Motor neuron (in vitro differentiated cells): ENCODE measurements at places on chromosomes 5 and 9.

GRCh38 chr9:96157675-96158074 lies 144.3 kb downstream of the HSD17B3 start:
- ATAC-seq, result no peak

DNA sequence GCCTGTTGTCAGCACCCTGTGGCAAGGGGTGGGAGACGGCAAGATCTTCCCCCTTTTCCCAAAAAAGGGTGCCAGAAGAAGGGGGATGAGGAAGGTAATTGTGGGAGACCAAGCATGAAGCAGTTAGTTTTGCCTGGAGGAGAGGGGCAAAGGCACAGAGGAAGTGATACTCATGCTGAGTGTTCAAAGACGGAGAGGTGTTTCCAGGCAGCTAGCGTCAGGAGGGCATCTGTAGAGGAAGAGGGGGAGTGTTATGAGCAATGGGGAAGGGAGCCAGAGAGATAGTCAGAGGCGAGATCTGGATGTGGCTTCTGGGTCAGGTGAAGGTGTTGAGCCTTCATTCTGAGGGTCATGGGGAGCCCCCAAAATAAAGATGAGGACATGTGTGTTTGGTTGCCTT lies 26.9 kb upstream of the ADAM19 start:
- no peak for ATAC-seq

- no peak for ATAC-seq
Observed at GRCh38 chr5:132277256-132277655, 16.9 kb upstream of the SLC22A4 start.

GRCh38 chr9:115137526-115137925 lies 19.6 kb upstream of the TNC start:
- no peak for ATAC-seq

GRCh38 chr9:19446361-19446861 lies 37.6 kb downstream of the ACER2 start:
- ATAC-seq, result no peak

- no peak for ATAC-seq
Observed at GRCh38 chr9:134626069-134626423, 15.6 kb upstream of the COL5A1 start.

DNA sequence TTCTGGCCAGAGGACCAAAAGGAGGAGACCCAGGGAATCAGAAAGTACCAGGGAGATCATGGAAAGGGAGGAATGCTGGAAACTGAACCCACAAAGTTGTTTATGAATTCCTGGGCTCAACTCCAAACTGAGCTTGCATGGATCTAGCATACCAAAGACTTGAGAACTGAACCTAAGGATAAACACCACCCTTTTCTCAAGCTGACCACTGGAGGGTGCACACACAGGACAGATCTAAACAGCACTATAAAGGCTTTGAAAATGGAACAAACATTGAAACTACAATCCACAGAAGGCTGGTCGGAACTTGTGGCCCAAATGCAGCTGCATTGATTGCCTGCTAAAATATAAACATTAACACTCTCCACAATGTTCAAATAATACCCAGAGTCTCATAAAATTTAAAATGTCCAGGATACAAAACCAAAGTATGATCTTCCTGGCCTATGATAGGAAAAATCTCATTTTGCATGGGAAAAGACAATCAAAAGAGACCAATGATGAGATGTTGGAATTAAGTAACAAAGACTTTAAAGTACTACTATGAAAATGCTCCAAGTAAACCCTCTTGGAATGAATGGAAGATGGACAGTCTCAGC lies 15.6 kb upstream of the IRF1 start:
- ATAC-seq, result peak; percentile 74

GRCh38 chr9:25556540-25556939 lies 121.7 kb downstream of the TUSC1 start:
- ATAC-seq, result no peak

DNA sequence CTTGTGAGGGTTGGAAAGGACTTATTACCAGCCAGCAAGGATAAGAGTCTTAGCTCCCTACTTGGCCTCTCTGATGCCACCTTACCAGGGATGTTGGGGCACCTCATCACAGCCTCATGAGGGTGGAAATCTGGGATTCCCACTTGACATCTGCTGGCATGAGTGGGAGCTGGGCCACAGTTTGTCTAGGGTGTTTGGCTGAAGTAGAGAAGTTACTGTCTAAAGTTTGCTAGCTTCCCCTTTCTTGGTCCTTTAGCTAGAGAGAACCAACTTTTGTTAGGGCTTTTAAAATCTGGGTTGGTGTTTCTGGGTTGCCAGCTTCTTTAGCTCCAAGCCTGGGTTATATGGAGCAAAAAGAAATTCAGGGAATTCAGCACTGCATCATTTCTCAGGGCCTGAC lies 57.5 kb upstream of the GNA14 start:
- ATAC-seq, result no peak

- ATAC-seq, result no peak
Observed at GRCh38 chr9:4927701-4928100, 57.4 kb upstream of the JAK2 start.

DNA sequence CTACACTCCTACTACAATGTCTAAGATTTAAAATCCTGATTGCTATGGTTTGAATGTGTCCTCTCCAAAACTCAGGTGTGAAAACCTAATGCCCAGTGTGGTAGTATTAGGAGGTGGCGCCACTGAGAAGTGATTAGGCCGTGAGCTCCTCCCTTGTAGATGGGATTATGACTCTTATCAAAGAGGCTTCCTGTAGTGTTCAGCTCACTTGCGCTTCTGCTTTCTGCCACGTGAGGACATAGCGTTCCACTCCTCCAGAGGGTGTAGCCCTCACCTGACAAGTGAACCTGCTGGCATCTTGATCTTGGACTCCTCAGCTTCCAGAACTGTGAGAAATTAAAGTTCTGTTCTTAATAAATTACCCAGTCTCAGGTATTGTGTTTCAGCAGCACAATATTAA lies 33.0 kb upstream of the WHRN start:
- peak; percentile 36 for ATAC-seq

GRCh38 chr9:112028242-112029221 lies 131.9 kb downstream of the UGCG start:
- no peak for ATAC-seq

DNA sequence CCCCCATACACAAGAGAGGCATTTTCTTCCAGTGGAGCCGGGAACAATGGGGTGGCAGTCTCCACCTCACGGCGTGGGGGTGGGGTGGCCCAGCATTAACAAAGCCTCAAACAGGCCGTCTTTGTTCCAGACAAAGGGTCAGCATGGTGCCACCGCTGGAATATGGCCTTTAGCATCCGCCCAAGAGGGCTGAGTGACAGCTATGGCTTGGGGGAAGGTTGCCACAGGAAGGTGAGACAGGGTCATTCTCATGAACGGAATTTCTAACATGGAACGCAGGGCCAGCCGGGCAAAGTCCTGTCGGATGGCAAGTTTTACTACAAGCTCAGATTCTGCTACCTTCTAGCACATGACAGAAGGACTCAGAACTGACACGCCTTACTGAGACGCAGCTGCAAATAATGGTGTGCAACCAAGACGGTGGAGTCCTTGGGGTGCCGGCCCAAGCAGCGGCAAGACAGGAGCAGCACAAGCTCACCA lies 64.0 kb downstream of the OTULIN start:
- ATAC-seq, result no peak

- ATAC-seq, result no peak
Observed at GRCh38 chr5:88393716-88394535, 125.3 kb upstream of the TMEM161B start.

DNA sequence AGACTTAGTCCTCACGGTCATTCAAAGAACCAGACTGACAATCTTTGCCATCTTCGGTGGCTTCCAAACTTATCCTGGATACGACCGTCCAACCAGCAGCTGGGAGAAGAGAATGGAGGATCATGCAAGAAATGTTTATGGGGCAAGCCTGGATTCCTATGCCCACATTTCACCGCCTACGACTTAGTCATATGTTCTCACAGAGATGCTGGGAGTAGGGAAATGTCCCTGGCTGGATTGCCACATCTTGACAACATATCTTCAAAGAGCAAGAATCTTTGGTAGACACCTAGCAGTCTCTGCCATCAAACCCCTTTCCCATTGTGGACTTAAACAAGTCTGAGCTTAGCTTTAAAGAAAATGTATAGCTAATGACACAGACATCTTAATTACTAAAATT lies 5.0 kb downstream of the MED7 start:
- no peak for ATAC-seq

GRCh38 chr5:102902135-102902448 lies 147.0 kb downstream of the PAM start:
- ATAC-seq, result no peak

DNA sequence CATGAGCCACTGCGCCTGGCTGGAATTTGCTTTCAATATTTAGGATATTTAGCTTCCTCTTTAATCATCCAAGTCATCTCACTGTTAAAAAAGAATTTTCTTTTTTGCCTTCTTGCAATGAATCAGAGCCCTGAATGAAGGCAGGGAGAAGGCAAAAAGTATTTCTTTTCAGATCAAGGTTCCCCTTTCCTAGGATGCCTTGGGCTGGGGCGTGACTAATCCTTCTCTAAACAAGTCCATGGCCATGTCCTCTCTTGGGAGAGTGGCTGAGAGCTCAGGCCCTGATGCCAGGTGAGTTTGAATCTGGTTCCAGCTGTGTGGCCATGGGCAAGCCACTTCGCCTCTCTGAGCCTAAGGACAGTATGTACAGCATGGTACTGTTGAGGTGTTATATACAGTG lies 84.8 kb upstream of the NEURL1B start:
- ATAC-seq, result no peak

DNA sequence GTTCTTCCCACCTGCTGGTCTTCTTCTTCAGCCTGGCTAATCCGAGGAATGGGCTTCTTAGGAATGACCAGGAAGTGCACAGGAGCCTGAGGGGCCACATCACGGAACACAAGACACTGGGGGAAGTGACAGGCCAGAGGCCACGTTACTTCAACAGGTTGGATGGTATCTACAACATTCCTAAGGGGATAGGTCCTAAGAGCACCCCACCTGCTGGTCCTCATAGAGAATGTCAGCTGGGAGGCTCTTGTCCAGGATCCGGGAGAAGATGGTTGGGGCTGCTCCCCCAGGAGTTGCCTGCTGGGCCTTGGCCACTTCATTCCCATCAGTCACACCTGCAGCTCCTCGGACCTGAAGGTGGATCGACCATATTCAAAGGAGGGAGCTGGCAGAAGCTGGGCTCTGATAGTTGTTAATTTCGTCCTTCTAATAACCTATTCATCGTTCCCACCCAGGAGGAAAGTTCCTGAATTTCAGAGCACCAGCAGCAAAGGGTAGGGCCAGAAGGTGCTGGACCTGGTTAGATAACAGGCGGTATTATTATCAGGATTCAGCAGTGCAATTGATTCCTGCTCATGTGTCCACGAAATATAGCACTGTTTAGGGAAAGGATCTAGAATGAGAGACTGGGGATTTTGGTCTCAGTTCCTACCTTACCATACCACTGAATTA lies 1.3 kb downstream of the HINT2 start:
- no peak for ATAC-seq

GRCh38 chr9:2765250-2765880 lies 48.1 kb downstream of the KCNV2 start:
- no peak for ATAC-seq

- ATAC-seq, result no peak
Observed at GRCh38 chr5:57539281-57539701, 56.7 kb upstream of the ACTBL2 start.

GRCh38 chr5:76384189-76384588 lies 18.9 kb upstream of the IQGAP2 start:
- no peak for ATAC-seq

GRCh38 chr5:141608557-141608956 lies 10.2 kb downstream of the DIAPH1 start:
- no peak for ATAC-seq

DNA sequence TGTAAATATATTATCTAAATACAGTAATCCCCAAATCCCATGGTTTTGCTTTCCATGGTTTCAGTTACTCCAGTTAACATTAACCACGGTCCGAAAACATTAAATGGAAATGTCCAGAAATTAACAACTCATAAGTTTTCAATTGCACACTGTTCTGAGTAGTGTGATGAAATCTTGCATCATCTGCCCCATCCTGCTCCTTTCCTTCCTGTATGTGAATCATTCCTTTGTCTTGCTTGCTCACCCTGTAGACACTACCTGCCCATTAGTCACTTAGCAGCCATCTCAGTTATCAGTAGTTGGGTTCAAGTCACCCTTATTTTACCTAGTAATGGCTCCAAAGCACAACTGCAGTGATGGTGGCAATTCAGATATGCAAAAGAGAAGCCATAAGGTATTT lies 1568.5 kb upstream of the WWC1 start:
- peak; percentile 83 for ATAC-seq

DNA sequence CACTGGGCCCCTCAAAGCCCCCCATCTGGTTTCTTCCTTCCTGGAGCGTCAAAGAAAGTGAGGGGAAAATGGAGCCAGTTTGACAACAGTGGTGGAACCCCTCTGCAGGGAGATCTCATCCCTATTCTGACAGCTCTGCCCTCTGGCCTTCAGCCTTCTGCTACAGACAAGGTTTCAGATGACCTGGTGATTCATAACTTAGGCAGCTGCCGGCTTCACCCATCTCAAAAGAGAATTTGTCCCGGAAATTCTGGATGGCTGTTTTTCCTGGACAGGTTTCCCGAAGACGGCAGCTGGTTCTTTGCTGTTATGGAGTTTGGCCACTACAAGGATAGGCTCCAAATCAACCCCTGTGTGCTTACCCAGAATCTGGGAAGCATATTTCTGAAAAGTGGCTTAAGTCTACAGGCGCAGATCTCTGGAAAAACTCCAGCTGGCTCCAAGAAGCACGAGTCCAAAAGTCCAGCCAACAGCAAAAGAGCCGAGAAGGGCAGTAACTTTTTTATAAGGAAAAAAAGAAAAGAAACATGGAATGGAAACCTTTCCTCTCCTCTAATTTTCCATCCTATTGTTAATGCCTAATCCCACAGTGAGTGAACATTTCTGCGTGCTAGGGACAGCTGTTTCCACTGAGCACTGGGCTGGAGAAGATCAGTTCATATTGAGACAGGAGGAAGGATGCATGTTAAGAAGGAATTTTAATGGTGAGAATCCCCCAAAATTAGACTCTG lies 54.5 kb downstream of the ZNF366 start:
- no peak for ATAC-seq

GRCh38 chr9:95189251-95190098 lies 128.0 kb downstream of the FANCC start:
- ATAC-seq, result peak; percentile 88

- ATAC-seq, result no peak
Observed at GRCh38 chr5:39231705-39232525, 12.6 kb upstream of the FYB1 start.

DNA sequence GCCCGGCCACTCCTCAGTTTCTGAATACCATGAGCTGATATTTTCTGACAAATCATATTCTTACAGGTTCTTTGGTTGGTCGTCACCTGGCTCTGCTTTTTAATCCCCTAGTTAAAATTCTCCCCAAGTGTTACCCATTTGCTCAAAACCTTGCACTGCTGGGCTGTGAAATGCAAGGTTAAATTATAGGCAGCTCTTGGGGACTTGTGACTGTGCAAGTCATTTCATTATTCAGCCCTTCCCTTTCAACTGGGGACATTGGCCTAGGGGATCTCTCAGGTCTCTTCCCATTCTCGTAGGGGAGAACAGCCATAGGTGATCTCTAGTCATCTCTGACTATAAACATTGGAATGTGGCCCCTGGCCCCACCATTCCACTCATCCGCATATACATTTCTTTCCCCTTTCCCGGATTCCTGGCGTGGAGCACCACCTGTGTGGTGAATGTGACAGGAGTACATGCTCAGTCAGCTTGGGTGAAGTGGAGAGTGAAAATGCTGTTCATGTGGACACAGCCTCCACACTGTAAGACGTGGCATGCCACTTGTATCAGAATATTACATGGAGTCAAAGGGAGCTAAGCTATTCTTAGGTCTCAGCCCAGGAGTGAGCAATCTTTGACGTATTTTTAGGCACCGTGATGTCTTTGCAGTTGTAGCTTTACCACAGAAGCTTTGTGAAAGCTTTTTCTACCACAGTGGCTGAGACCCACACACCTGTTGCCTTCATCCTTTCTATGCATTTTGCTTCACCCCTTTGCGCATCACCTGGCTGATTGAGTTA lies 386.7 kb downstream of the KDM4C start:
- no peak for ATAC-seq
